Stimulated activated CD4-positive, alpha-beta T cell treated with anti-CD3 and anti-CD28 coated beads, TNF-alpha, amount 100 ng/mL, for 1 hour (primary cell): ENCODE measurements at places on chromosomes 1 and 21.

- DNase-seq, result no peak
Measured at GRCh38 chr1:197173571-197174507, 27.4 kb upstream of the ASPM start.

GRCh38 chr21:46214478-46215340 lies 13.9 kb downstream of the LSS start:
- no peak for DNase-seq

- no peak for DNase-seq
Measured at GRCh38 chr1:160251011-160251410, 11.3 kb downstream of the DCAF8 start.

- DNase-seq, result no peak
Measured at GRCh38 chr1:12591267-12591938, 26.6 kb downstream of the DHRS3 start.

GRCh38 chr1:6918186-6918924 lies 133.1 kb downstream of the CAMTA1 start:
- no peak for DNase-seq

- no peak for DNase-seq
Measured at GRCh38 chr1:223067914-223068313, 75.1 kb downstream of the TLR5 start.

GRCh38 chr1:205521686-205522085 lies 17.2 kb downstream of the CDK18 start:
- no peak for DNase-seq

GRCh38 chr1:153515504-153516394 lies 20.0 kb downstream of the S100A6 start:
- DNase-seq, result no peak

DNA sequence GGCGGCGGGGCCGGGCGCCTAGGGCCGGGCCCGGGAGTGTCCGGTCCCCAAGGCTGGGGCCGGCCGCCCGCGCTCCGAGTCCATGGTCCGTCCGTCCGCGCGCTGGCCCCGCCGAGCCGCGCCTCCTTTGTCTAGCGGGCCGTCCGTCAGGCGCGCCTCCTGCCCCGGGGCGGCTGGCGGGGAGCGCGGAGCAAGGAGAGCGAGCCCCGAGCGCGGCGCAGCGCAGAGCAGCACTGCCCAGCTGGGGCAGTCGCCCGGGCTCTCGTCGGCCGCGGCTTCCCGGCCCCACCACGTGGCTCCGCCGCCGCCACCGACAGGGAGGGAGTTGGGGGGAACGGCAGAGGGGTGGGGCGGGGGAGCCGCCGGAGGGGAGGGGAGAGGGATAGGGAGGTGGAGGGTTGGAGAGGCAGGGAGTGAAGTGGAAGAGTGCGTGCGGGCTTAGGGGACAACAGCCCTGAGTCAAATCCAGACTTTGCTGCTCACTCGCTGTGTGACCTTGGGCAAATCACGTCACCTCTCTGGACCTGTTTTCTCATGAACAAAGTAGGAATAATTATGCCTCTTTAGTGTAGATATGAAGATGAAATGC lies at the start of gene NKAIN1:
NKAIN1 (minus strand) TSS at position 235 of the 589 bp plus-strand sequence. CDS start 340 bp downstream, outside the sequence.
- no peak for DNase-seq

- DNase-seq, result no peak
Measured at GRCh38 chr1:21647431-21648351, 21.5 kb downstream of the RAP1GAP start.

GRCh38 chr1:1272341-1273208 lies 1.1 kb downstream of the UBE2J2 start:
- no peak for DNase-seq

GRCh38 chr1:42000766-42001165 lies 82.0 kb upstream of the HIVEP3 start:
- no peak for DNase-seq

DNA sequence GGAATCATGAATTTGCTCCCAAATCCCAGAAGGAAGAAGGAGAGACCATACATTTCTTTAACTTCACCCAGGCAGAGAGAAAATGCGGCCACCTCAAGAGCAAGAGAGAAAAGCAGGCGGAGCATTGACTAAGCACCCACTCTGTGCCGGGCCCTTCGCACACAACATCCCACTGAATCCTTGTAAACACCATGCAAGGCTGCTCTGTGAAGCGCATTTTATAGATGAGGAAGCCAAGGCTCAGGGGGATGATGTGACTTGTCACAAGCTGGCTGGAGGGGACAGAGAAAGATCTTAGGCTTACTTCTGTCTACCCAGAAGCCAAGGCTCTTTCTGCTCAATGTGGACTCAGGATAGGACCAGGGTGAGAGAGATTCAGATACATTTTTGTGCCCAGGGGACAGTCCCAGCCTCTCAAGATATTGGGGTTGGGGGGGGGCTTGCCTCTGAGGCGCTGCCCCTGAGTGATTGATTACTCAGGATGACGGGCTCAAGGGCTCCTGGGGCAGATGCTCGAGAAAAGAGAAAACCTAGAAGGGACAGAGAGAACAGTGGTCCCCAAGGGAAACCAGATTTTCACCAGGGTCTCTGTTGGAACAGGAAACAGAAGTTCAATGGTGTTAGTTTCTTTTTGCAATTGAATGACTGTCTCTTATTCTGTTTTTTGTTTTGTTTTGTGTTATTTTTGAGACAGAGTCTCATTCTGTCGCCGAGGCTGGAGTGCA lies 19.5 kb downstream of the PADI2 start:
- DNase-seq, result no peak

GRCh38 chr1:229011022-229011421 lies 259.9 kb upstream of the RAB4A start:
- no peak for DNase-seq

GRCh38 chr1:169892927-169893644 lies 610 bp downstream of the SCYL3 start:
- no peak for DNase-seq

DNA sequence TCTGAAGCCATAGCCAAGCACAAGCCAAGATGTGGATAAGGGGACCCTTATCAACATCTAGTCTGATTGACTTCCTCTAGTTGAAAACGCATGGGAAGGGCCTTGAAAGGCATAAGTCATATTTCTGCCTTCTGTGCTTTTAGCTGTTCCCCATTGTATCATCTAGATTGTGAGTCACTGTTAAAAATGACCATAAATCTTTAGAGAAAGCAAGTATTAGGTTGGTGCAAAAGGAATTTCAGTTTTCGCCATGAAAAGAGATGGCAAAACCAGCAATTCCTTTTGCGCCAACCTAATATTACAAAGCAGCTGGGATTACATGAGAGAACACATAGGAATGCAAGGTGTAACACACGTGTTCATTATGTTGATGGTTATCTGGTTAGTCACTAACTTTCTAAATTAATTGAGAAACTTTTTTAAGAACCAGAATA lies 63.6 kb downstream of the CLIC6 start:
- DNase-seq, result no peak

- no peak for DNase-seq
Measured at GRCh38 chr21:35027563-35028450, 21.3 kb downstream of the RUNX1 start.

GRCh38 chr1:39266269-39266668 lies 61.8 kb downstream of the MACF1 start:
- no peak for DNase-seq

DNA sequence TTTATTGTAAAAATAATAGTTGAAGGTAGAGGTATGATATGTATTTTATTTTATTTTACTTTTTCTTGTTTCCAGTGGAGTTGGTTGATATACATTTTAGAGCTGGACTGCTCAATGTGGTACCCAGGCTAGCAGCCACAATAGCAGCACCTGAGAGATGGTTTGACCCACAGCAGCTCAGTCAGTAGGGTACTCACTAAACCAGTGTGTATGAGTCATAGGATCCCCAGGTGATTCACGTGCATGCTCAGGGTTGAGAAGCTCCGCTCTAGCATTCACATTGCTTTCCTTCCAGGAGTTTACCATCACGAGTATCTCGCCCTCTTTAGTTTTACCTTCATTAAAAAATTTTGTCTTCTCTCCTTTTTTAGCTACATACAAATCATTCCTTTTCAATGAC lies 96.0 kb upstream of the PAXBP1 start:
- DNase-seq, result no peak

DNA sequence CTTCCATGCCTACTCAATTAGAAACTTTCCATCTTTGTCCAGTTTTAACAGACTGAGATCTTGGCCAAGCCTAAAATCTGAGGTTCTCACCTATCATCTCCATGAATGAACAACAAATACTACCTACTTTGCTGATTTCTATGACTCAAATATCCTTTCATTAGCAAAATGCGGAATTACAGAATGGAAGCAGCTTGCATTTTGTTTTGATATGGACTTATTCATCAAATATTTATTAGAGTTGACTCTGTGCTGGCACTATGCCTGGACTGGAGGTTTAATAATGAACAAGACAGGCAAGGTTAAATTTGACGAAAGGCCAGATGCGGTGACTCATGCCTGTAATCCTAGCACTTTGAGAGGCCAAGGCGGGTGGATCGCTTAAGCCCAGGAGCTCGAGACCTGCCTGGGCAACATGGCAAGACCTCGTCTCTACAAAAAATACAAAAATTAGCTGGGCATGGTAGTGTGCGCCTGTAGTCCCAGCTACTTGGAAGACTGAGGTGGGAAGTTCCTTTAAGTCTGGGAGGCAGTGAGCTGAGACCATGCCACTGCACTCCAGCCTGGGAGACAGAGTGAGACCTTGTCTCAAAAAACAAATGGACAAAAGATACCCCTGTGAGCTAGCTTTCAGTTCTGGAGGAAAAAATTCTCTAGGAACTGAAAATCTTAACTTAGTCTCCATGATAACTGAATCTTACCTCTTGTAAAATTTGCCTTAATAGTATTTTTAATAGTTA lies 29.4 kb upstream of the SOD1 start:
- DNase-seq, result no peak

- DNase-seq, result no peak
Measured at GRCh38 chr21:31347435-31348032, 3.5 kb upstream of the TIAM1 start.

- DNase-seq, result no peak
Measured at GRCh38 chr21:35599164-35599563, 461.2 kb downstream of the SETD4 start.

GRCh38 chr1:201480231-201481003 lies 11.4 kb upstream of the PHLDA3 start:
- no peak for DNase-seq
